Transverse colon (tissue), 4 donors: ENCODE measurements at places on chromosomes 6 and 20. TPM values are rescaled to one million over a fixed set of nuclear protein-coding genes. Genes with fewer than 3 reads are reported as not detected.

Gene PDE10A
- total RNA-seq: 15.3 TPM

Gene CGAS
- total RNA-seq: 11.2 TPM

Gene SIRPD
- not detected for total RNA-seq

Gene ULBP1
- total RNA-seq: not detected

Gene ZNF831
- 0.20 TPM for total RNA-seq

Gene HFE
- 3.4 TPM for total RNA-seq

Gene MEP1A
- 186 TPM for total RNA-seq

Gene ZNF184
- 2.8 TPM for total RNA-seq

Gene SLC17A3
- total RNA-seq: not detected

GRCh38 chr6:159941286-159942113 lies 27.4 kb upstream of the IGF2R start:
- no peaks in the 10 kb centered on the region for H3K4me1 ChIP-seq
- no peaks in the 10 kb centered on the region for H3K27me3 ChIP-seq
- no peak for DNase-seq
- H3K4me3 ChIP-seq: no peak overlapping the region
- no peaks in the 10 kb centered on the region for H3K36me3 ChIP-seq

DNA sequence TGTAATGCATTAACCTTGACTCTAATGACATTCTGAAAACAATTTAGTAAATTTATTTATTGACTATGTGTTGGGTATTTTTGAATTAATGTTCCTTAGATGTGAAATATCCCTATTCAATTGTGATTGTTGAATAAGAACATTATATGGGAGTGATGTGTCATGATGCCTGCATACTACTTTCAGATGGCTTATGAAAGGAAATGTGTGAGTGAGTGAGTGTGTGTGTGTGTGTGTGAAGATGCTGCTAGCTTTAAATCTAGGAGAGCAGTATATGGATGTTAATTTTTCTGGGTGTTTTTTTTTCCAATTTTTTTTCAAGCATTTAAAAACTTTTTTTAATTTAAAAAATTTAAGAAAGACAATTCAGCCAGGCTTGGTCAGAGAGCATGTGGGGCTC lies 32.5 kb upstream of the NT5E start:
- no peaks in the 10 kb centered on the region for H3K36me3 ChIP-seq
- H3K27ac ChIP-seq: no peak overlapping the region
- DNase-seq: no peak
- no peaks in the 10 kb centered on the region for H3K27me3 ChIP-seq
- H3K4me1 ChIP-seq: no peaks in the 10 kb centered on the region

GRCh38 chr6:8865451-8865850 lies 430.1 kb upstream of the SLC35B3 start:
- no peaks in the 10 kb centered on the region for H3K4me1 ChIP-seq
- H3K27me3 ChIP-seq: no peaks in the 10 kb centered on the region
- no peak overlapping the region for H3K4me3 ChIP-seq
- H3K36me3 ChIP-seq: no peaks in the 10 kb centered on the region
- DNase-seq: no peak
- H3K27ac ChIP-seq: no peak overlapping the region

GRCh38 chr6:51936531-51937290 lies 150.7 kb downstream of the PKHD1 start:
- no peak overlapping the region for H3K4me3 ChIP-seq
- no peaks in the 10 kb centered on the region for H3K27me3 ChIP-seq
- no peak overlapping the region for H3K27ac ChIP-seq
- no peak for DNase-seq

- H3K36me3 ChIP-seq: no peaks in the 10 kb centered on the region
- DNase-seq: no peak
- no peaks in the 10 kb centered on the region for H3K4me1 ChIP-seq
These were observed 62.9 kb upstream of the ADGRG6 start for GRCh38 chr6:142238881-142239280.

DNA sequence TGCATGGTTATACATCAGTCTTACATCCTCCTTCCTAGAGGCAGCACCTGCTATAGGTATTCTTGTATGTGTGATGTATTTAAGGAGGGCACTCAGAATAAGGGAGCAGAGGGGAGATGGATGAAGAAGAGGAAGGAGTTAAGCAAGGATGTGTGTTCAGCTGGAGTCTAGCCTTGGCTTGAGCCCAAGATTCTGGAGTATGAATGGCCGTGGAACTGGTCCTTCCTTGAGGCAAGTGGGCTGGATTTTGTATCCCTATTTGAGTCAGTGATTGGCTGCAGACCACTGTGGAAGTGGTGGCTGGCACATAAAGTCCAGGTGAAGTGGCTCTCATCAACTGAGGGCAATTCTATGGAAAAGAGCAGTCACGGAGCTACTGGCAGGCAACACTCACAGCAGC lies 112.0 kb upstream of the RNF24 start:
- no peak for DNase-seq
- H3K36me3 ChIP-seq: no peaks in the 10 kb centered on the region
- peaks cover 16% of the 10 kb centered on the region for H3K27me3 ChIP-seq
- no peaks in the 10 kb centered on the region for H3K4me1 ChIP-seq
- no peak overlapping the region for H3K4me3 ChIP-seq

DNA sequence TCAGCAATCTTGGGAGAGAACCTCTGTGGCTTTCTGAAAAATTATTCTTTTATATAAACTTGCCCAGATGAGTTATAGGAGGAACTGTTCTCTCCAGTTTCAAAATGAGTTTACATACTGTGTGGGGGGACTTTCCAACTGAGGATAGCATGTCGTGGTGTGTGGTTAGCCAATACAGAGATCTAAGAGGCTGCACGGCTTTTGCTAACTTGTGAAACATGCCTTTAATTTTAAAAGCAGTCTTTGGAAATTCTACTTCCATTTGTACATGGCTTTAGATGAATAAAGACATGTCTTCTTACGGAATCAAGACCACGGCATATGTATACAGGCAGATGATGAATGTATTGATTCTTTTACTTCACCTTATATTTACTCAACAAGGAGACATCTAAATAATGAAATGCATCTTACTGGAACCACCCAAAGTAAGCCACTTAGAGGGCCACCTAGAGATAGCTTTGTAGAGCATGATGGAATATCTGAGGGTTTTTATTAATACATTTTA lies 39.8 kb downstream of the HIVEP1 start:
- H3K27me3 ChIP-seq: no peaks in the 10 kb centered on the region
- no peaks in the 10 kb centered on the region for H3K36me3 ChIP-seq
- H3K4me3 ChIP-seq: no peak overlapping the region
- no peaks in the 10 kb centered on the region for H3K4me1 ChIP-seq

DNA sequence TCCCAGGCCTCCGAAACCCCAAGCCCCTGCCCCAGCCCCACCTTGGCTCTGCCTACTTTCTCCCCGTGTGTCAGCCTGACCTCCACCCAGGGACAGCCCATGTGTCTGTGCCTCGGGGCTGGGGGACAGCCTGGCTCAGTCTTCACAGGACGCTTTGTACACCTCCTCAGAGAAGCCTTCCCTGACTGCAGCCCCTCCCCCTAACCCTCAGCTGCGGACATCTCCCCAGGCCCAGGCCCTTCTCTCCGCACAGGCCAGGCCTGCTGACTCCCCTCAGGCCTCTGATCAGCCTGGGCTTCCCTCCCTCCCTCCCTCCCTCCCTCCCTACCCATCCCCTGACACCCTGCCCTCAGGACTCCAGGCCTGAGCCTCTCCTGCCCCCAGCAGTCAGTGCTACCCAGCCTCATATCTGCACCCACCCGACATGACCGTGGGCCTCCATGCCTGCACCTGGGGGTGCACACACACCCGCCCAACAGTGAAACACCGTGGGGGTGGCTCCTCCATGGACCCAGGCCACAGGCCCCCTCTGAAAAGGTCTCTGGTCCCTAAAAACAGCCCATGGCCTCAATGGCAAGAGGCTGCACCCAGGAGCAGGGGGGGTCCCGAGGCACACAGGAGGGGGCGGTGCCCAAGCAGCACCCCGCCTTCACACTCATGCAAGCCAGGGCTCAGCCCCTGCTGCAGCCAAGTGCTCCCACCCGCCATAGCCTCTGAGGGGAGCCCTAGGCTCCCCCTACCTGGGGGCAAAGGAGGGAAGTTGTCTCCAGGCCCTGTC lies 12.9 kb downstream of the LAMA5 start:
- H3K27ac ChIP-seq: peak overlapping the region; percentile 87
- no peaks in the 10 kb centered on the region for H3K27me3 ChIP-seq
- H3K4me3 ChIP-seq: no peak overlapping the region
- peaks cover 48% of the 10 kb centered on the region for H3K4me1 ChIP-seq

GRCh38 chr20:59217173-59217572 lies 53.6 kb downstream of the ZNF831 start:
- peaks cover 5% of the 10 kb centered on the region for H3K27me3 ChIP-seq
- H3K4me3 ChIP-seq: no peak overlapping the region
- no peak for DNase-seq
- H3K36me3 ChIP-seq: no peaks in the 10 kb centered on the region

GRCh38 chr20:59359906-59360725 lies 59.7 kb downstream of the EDN3 start:
- peaks cover 11% of the 10 kb centered on the region for H3K27me3 ChIP-seq
- H3K36me3 ChIP-seq: no peaks in the 10 kb centered on the region
- H3K27ac ChIP-seq: no peak overlapping the region

DNA sequence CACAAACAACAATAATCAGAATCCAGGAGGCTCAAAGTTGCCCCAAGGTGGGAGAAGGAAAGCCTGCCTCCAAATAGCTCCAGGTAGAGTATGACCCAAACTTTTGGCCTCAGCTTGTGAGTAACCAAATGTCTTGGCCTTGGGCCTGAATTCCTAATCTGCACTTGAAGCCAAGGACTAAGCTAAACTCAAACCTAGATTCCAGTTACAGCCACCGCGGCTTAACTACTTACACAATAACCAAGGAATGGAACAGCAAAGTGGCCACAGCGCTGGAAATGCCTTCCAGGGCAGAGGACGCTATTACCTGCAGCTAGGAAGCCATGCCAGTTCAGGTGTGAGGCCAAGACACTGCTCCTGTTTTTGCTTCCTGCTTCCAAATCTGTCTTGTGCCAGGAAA lies 4.6 kb downstream of the NINL start:
- H3K27me3 ChIP-seq: peaks cover 15% of the 10 kb centered on the region
- no peak overlapping the region for H3K4me3 ChIP-seq
- H3K36me3 ChIP-seq: no peaks in the 10 kb centered on the region
- no peak for DNase-seq
- peaks cover 9% of the 10 kb centered on the region for H3K4me1 ChIP-seq
- no peak overlapping the region for H3K27ac ChIP-seq

GRCh38 chr20:63314015-63314471 lies 21.1 kb downstream of the COL20A1 start:
- H3K27ac ChIP-seq: no peak overlapping the region
- no peaks in the 10 kb centered on the region for H3K36me3 ChIP-seq
- no peak overlapping the region for H3K4me3 ChIP-seq
- no peak for DNase-seq

- no peak overlapping the region for H3K27ac ChIP-seq
- DNase-seq: no peak
- H3K4me3 ChIP-seq: no peak overlapping the region
These were observed 62.0 kb upstream of the SMLR1 start for GRCh38 chr6:130765181-130765727.

DNA sequence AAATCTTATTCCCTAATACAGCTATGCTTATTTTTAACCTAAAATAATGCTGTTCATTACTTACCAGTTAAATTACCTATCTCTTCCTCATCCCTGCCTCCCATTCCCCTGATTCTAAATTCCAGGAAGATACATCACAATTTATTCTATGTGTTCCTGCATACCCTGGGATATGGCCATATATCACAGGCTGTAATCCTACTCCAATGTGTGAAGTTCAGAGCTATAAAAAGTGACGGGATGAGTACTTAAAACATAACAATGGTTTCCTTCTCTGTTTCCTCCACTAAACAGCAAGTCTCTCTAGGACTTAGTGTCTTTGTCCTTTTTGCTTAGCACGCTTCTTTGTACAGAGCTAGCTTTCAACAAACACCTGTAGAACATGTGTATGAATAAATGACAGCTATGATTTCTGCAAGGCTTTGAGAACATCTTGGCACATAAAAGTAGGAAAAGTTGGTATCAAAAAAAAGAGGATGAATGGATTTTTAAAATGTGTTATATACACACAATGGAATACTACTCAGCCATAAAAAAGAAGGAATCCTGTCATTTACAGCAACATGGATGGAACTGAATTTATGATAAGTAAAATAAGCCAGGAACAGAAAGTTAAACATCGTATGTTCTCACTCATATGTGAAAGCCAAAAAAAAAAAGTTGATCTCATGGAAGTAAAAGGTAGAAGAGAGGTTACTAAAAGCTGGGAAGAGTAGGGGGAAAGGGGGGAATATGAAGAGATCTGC lies 45.8 kb downstream of the SESN1 start:
- DNase-seq: no peak
- no peak overlapping the region for H3K27ac ChIP-seq
- H3K4me1 ChIP-seq: peaks cover 5% of the 10 kb centered on the region
- no peaks in the 10 kb centered on the region for H3K27me3 ChIP-seq
- no peaks in the 10 kb centered on the region for H3K36me3 ChIP-seq
- H3K4me3 ChIP-seq: no peak overlapping the region

DNA sequence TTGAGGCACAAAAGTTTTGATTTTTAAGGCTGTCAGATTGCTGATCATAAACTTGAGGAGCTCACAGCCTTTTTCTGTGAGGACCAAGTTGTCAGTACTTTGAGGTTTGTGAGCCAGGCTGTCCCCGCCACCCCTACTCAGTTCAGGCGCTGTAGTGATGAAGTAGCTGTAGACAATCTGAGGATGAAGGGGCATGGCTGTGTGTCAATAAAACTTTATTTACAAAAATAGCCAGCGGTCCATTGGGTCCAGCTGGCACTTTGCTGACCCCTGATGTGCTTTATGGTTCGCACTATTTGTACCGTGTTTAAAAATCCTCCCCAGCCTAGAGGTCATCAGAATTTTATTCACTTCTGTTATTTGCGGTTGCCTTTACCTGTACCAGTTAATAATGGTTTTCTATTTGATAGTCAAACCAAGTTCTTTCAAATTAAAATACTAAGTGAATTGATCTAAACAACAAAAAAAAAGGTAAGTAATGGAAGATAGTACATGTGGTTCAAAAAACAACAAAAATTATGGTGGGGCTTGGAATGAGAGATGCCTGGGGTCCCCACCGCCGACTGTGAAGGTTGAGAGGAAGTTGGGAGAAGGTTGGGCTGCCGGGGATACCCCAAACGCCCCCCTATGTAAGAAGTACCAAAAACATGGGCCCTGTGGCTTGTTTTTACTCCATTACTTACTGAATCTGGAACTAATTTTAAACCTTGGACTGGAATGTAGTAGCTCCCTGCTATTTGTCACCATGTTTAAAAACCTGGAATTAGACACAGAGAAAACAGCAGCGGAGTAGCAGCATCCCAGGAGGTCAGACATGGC lies 123.6 kb downstream of the SYCP2 start:
- H3K4me3 ChIP-seq: no peak overlapping the region
- no peaks in the 10 kb centered on the region for H3K27me3 ChIP-seq
- DNase-seq: no peak

- no peaks in the 10 kb centered on the region for H3K27me3 ChIP-seq
- peak; percentile 15 for DNase-seq
- H3K36me3 ChIP-seq: no peaks in the 10 kb centered on the region
These were observed 21.1 kb downstream of the SPTLC3 start for GRCh38 chr20:13029687-13030375.

- no peaks in the 10 kb centered on the region for H3K27me3 ChIP-seq
- no peaks in the 10 kb centered on the region for H3K36me3 ChIP-seq
- no peak overlapping the region for H3K27ac ChIP-seq
These were observed 5.0 kb upstream of the ZNF292 start for GRCh38 chr6:87150406-87150805.
